ENCODE measurements at places on chromosomes 2 and 18. TPM values are rescaled to one million over a fixed set of nuclear protein-coding genes. Genes with fewer than 3 reads are reported as not detected.

ANKRD36 gene
- 23.0 TPM for total RNA-seq

ALPP gene
- total RNA-seq = not detected

- H3K4me3 ChIP-seq = no peak overlapping the region
- no peaks in the 10 kb centered on the region for H3K27me3 ChIP-seq
- H3K4me1 ChIP-seq = no peaks in the 10 kb centered on the region
- DNase-seq = peak; percentile 6
- no peak overlapping the region for H3K27ac ChIP-seq
These were observed 491.0 kb downstream of the CDH2 start for GRCh38 chr18:27685807-27686412.

DNA sequence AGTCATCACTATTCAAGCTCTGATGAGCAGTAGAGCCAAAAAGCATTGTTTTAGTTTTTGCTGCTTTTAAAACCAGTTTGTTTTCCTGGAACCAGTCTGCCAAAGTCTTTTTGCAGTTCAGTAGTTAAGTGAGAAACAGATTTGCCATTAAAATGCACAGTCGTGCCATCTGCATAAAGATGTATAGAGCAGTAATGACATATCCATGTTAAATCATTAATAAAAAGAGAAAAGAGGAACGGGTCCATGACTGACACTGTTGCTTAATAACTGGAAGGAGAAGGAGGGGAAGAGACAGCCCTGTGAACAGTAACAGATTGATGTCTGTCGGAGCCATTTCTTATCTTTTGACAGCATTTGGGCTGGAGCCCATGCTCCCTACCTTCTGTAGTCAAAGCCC, 704.6 kb downstream of the SATB2 start:
- H3K4me1 ChIP-seq = no peaks in the 10 kb centered on the region
- no peaks in the 10 kb centered on the region for H3K27me3 ChIP-seq
- no peak overlapping the region for H3K4me3 ChIP-seq
- no peak overlapping the region for H3K27ac ChIP-seq

DNA sequence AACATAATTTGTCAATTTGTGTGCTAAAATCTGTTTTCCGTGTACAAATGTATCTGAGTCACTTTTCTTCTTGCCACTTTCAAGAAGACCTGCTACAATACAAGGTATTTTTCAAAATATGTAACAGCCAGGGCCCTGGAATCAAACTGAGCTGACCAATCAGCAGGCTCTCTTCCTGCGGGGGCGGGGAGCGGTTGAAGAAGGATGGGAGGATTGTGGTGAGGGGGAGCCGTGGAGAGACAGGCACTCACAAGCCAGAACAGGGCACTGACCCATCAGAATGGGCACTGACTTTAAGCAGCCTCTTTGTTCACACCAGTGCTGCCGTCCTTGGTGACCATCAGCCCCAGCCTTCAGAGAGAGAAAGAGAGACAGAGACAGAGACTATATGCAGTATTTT, 40.6 kb upstream of the CCNYL1 start:
- H3K36me3 ChIP-seq = no peaks in the 10 kb centered on the region
- H3K27me3 ChIP-seq = no peaks in the 10 kb centered on the region
- no peak overlapping the region for H3K4me3 ChIP-seq
- H3K27ac ChIP-seq = no peak overlapping the region

- peaks cover 49% of the 10 kb centered on the region for H3K4me1 ChIP-seq
- H3K27ac ChIP-seq = peak overlapping the region; percentile 9
- no peak overlapping the region for H3K4me3 ChIP-seq
These were observed 49.9 kb downstream of the PLEKHA3 start for GRCh38 chr2:178530131-178530530.

GRCh38 chr2:43279317-43279840, 53.0 kb upstream of the ZFP36L2 start:
- H3K27me3 ChIP-seq = no peaks in the 10 kb centered on the region
- peaks cover 7% of the 10 kb centered on the region for H3K4me1 ChIP-seq
- no peak overlapping the region for H3K27ac ChIP-seq
- no peak overlapping the region for H3K4me3 ChIP-seq
- H3K36me3 ChIP-seq = peaks cover 40% of the 10 kb centered on the region
